ENCODE measurements at places on chromosomes 12 and 14.

DNA sequence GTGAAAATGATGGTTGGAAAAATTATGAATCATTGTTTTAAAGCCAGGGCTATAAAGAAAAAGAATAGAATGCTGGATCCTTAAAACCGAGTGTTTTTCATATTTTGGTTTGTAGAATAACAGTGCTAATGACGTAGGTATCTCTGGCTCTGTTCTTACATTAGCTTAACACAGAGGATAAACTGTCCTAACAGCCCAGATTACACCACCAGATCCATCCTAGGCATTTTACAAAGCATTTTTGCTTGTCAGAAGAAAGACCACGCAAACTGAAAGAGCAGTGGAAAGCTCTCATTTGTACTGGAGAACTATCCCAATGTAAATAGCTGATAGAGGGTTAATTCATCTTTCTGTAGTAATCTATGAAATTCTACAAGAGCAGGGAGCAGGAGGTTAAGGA is 13.6 kb downstream of the IFT81 start:
- no peak for DNase-seq

- DNase-seq: no peak
These were observed 72.1 kb downstream of the PDE3A start for GRCh38 chr12:20440408-20440807.

- DNase-seq: no peak
These were observed 1.7 kb upstream of the SUOX start for GRCh38 chr12:55995366-55995765.

DNA sequence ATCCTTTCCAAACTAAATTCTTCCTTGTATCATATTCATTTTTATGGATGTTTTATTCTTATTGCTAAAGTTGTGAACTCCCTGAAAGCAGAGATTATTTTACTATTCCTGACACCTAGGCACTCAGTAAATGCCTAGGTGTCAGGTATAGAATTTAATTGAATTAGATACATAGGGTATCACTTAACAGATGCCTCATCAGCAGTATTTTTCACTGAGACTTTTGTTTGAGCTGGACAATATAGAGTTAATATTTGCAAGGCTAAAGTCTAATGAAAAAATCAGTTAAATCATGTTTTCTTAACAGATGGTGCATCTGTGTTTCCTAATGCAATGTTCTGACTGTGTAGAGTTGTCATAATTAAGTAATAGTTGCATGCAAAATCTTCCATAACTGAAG is 182.7 kb downstream of the DERA start:
- no peak for DNase-seq

- DNase-seq: no peak
These were observed 67.2 kb downstream of the BTG1 start for GRCh38 chr12:92078167-92079053.

- DNase-seq: no peak
These were observed 185.6 kb downstream of the DICER1 start for GRCh38 chr14:94971750-94972149.

DNA sequence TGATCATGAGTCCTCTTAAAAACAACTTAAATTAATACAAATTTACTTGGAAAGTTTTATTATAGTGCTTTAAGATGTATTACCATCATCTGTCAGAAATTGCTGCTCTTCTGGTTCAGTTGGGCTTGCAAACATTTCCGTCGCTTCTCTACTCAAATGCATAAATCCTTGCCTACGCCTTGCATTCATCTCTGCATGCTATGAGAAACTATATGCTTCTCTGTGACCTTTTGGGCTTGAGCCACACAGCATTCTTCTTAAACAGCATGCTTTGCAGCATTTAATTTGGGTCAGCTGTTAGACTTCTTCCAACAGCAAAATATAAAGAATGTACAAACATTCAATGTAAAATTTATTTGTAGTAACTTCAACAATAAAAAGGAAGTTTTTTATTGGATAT is 305.7 kb upstream of the FLRT2 start:
- DNase-seq: no peak

GRCh38 chr14:44404036-44404435 is 103.0 kb downstream of the FSCB start:
- DNase-seq: no peak

DNA sequence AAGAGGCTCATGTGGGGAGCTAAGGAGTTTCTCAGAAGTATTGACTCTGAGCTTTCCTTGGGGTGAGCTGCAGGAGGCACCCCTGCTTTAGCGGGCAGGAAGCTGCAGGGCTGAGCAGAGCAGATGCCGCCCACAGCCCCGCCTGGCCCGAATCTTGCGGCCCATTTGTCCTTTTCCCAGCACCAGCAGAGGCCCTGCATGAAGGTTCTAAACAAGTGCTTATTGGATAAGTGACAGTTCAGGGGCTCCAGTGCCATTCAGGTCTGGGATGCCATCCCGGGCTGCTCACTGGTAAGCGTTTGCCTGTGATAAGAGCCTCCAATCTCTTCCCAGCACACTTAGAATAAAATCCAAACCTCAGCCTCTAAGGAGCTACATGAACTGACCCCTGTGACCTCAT is 11.4 kb downstream of the RILPL1 start:
- DNase-seq: no peak

DNA sequence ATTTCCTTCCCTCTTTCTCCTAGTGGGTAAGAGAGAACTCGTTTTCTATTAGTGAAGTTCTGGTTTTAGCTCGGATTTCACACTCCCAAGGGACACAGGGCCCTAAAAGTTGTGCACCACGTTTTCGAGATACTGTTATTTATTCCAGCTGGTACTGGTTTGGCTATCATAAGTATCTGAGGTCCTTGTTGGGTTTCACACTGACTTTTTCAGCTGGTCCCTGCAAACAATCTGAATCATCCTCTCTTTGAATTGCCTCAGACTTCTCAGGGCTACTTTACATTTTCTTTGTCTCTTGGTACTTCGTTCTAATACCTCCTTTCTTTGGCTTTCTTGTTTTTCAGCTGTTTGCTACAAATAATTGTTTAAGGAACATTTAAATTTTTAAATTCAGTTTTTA is 75.7 kb downstream of the SCN8A start:
- DNase-seq: no peak

GRCh38 chr12:76998908-76999556 is 66.3 kb downstream of the E2F7 start:
- no peak for DNase-seq

GRCh38 chr14:69424149-69424923 is 25.8 kb downstream of the SLC39A9 start:
- DNase-seq: no peak

GRCh38 chr12:16349131-16349460 is 1.7 kb downstream of the MGST1 start:
- DNase-seq: no peak

DNA sequence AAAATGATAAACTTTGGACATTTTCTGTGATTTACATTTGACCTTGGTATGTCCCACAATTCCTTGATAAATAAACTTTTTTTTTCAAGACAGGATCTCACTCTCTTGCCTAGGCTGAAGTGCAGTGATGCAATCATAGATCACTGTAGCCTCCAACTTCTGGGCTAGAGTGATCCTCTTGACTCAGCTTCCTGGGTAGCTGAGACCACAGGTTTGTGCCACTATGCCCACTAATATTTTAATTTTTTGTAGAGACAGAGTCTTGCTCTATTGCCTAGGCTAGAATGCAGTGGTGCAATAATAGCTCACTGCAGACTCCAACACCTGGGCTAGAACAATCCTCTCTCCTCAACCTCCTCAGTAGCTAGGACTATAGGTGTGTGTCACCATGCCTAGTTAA is 79.1 kb upstream of the PTGDR start:
- DNase-seq: no peak

GRCh38 chr12:76530516-76530915 is 29.1 kb downstream of the OSBPL8 start:
- DNase-seq: no peak

DNA sequence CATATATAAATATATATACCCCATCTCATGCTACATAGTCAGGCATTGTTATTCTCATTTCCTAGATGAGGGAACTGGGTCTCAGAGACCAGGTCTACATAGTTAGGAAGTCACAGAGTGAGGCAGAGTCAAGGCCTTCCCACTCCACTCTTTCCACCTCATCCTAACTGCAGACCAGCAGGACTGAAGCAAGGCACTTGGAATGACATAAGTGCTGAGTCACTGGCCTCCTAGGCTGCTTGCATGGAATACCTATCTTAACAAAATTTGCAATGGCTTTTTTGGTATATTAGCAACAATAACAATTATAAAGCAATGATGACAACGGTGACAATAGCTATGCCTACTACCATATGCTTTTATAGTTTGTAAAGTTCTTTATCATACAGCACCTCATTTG is 5.4 kb upstream of the ANO4 start:
- no peak for DNase-seq

DNA sequence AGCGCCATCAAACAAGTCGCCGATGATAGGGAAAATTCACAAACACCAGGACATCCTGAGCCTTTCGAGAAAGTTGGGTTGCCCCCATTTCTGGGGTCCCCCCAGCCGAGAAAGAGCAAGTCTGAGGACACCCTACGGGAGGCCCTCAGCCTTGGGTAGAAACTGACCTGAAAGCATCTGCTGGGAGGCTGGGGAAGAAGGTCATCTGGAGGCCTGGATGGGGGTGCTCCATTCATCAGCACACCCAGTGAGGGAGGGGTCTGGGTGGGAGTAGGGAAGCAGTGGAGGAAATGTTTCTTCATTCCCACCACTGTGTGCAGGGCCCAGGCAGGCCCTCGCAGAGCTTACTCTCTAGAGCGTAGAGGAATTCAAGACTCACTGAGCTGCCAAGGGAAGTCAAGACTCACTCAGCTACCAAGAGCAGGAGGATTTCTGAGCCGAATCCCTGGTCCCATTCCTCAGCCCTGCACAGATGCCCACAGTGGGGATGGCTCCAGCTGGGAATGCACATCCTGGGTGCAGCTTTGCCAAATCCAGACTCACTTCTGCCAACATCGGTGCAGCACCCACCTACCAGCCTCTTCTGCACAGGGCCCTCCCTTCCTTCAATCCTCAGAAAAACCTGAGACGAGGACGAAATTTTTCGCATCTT is 38.1 kb downstream of the DIO3 start:
- no peak for DNase-seq

DNA sequence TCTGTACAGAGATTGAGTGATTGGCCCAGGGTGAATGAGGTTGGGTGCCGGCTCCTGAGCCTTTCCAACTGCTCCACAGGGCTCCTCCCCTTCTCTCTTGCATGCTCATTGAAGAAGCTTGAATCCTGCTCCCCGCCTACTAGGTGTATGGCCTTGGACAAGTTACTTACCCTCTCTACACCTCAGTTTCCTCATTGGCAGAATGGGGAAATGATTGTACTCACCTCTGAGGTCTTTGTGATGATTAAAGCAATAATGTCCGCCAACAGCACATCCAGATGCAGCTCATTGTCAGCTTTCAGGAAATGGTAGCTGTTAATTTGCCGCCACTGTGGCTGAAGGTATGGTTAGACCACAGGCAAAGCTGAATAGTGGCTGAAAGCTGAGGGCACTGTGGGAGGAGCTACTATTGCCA is 174.1 kb downstream of the CRADD start:
- DNase-seq: no peak

GRCh38 chr12:5388581-5389535 is 43.0 kb upstream of the NTF3 start:
- no peak for DNase-seq

- DNase-seq: no peak
These were observed 6.5 kb upstream of the CPNE6 start for GRCh38 chr14:24064856-24065255.

DNA sequence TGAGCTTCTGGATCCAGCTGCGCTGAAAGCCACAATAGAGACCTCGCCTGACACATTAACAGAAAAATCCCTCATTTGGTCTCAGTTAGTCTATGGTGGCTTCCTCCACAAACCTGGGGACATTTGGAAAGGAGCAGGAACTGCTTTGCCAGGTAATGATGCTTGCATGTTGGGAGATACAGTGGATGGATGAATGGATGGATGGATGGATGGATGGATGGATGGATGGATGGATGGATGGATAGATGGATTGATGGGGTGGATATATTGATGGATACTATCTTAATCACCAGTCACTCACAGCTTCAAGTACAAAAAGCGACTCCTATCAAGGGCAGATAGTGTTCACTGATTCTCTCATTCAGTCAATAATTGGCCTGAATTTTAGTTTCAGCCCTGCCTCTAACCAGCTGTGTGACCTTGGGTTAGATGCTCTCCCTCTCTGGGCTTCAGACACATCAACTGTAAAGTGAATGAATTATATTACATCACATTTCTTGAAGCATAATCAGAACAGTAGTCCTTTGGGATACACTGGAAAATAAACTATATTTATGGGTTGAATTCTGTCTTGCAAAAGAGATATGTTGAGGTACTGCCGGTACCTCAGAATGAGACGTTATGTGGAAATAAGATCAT is 29.3 kb downstream of the MAP1LC3B2 start:
- no peak for DNase-seq

DNA sequence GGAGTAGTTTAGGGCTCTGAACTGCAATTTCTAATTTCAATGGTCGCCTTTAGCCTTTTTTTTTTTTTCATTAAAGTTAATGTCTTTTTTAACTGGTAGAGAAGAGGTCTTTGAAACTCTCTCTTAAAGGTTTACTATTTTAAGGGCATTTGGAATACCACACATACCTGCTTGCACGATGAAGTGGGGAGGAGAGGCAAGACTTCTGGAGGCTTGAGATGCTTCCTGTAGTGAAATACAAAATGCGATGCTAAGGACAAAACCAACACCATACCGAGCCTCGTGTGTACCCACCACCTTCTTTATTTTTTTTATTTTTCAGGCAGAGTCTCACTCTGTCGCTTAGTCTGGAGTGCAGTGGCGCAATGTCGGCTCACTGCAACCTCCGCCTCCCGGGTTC is 57.4 kb downstream of the GLT1D1 start:
- DNase-seq: no peak

DNA sequence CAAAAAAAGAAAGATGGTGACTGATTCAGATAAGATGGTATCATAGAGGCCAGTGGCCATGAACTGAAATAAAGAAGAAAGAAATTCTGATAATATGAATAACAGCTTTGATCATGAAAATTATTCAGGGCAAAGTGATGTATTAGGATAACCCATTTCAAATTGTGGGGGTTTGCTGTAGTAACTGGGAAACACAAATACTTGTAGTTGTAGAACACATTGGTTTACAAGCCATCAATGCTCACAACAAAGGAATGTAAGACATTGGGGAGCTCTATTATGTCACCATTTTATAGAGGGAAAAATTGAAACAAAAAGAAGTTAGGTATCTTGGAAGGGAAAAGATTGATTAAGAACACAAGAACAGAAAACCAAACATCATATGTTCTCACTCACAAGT is 140.4 kb upstream of the FRMD6 start:
- DNase-seq: no peak

DNA sequence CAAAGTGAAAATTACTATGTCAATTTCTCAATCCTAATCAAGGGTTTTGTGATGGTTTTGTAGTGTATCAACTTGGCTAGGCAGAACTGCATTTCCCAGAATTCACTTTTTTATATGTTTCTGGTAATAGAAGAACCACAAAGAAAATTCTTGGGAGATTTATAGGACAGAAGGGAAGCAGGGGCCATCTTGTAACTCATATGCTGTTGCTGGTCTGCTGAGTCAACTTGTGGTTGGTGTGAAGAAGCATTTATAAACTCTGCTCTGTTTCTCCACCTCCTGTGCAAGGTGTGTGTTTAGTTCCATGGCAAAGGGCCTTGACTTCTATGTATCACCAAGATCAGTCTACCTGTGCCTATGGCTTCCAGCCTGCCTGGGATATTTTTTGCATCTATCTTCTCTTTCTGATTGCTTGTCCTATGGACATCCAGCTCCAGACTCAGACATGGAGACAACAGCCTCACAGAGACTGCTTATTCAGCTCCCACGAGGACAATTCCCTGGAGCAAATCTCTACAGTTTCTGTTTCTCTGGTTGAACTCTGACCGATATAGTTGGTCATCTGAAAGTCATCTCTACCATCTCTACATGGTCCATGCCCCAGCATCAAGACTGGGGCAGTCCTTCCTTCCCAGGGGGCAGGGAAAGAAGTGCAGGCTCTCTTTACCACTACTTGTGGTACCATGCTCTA is 364.3 kb upstream of the DDHD1 start:
- DNase-seq: no peak

All from activated CD4-positive, alpha-beta T cell treated with anti-CD3 and anti-CD28 coated beads, Interleukin-2, amount 50 U/mL, for 4 hours (primary cell).